Cardiac septum (tissue), 1 donor: ENCODE measurements at places on chromosomes 1 and 21. TPM values are rescaled to one million over a fixed set of nuclear protein-coding genes. Genes with fewer than 3 reads are reported as not detected.

The S100A12 gene
- total RNA-seq, result 4.1 TPM

The CEP170 gene
- 83.1 TPM for total RNA-seq

The MFSD2A gene
- total RNA-seq, result 1.00 TPM

The MX2 gene
- 5.0 TPM for total RNA-seq

The PRAMEF2 gene
- total RNA-seq, result not detected
